ENCODE measurements at places on chromosomes 6 and 20.

DNA sequence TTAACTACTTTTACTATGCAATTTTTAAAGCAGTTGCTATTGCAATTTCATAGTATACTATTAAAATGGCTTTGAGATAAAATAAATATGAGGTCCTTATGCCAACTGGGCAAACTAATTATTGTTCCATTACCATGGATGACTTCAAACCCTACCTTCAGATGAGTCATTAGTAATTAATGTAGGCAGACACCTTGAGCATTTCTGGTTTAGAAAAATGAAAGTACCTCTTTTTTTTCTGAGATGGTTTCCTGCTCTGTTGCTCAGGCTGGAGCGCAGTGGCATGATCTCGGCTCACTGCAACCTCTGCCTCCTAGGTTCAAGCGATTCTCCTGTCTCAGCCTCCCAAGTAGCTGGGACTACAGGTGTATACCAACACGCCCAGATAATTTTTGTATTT is 11.9 kb downstream of the ASF1A start:
- DNase-seq: no peak

- DNase-seq: no peak
Observed at GRCh38 chr6:149499066-149499465, 14.3 kb upstream of the ZC3H12D start.

GRCh38 chr6:137231895-137232294 is 12.7 kb upstream of the IFNGR1 start:
- no peak for DNase-seq

- no peak for DNase-seq
Observed at GRCh38 chr6:142726616-142727015, 218.4 kb downstream of the HIVEP2 start.

DNA sequence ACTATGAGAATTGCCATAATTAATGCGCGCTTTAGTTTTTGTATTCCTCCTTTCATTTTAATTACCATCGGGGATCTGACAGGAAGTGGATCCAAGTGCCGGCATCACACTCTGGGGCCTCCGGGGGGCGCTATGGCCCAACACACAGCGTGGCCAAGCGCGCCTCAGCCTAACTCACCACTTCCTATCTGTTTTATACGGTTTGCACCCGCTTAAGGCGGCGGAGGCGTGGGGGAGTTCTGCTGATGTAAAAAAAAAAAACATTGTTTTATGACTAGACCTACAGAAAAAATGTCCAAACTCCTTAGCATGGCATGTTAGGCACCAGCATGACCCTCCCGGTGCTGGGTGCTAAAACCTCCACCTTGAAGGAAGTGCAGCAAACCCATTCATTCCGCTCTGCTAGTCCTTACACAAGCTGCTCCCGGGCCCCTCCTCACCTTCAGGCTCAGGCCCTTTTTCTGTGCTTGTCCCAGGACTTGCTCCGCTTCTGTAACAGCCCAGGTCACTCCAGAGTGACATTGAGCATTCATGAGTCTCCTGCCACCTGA is 4.5 kb upstream of the EBF4 start:
- no peak for DNase-seq

All from putamen (tissue), 1 donor.